ENCODE measurements at places on chromosomes 2 and 18.

DNA sequence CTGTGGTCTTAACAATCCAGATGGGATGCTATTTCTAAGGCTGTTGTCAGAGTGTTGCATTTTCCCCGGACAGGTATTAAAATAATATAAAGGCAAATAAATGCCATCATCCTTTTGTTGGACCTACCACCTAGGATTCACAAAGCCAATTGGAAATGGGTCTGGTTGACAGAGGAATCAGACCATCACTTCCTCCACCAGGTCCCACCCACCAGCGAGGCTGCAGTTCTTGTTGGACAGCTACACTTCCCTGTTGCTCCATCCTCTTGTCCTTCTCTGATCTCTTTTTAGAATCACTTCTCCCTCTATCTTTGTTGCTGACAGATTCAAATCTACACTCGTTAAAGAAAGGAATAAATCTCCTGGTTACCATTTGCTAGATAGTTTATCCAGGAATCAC, 1.1 kb downstream of the TMEM169 start:
- peak; percentile 26 for DNase-seq

DNA sequence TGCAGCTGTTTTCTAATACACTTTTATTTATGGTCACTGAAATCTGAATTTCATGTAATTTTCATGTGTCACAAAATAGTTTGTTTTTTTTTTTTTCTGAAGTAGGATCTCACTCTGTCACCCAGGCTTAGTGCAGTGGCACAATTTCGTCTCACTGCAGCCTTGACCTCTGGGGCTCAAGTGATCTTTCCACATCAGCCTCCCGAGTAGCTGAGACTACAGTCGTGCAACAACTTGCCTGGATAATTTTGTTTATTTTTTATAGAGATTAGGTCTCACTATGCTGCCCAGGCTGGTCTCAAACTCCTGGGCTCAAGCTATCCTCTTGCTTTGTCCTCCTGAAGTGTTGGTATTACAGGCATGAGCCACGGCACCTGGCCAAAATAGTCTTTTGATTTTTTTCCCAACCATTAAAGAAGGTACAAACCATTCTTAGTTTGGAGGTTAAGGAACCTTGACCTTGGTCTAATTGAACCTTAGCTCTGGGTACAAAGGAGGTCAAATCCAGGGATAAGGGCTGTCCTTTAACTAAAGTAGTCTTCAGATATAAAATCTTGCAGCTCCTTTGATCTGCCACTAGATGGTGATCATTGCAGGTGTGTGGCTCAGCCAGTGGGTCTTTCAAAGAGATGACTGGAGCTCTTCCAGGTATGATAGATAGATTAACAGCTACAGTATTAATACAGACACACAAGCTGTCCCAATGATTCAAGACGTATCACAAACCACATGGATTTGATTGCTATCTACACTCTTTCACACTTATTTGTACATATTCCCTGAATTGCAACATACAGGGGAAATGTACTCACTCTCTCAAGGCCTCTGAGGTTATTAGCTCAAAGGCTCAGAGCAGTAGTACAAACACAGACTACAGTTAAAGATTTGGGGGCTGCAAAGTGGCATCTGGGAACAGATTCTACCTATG, 4.7 kb upstream of the KRCC1 start:
- peak; percentile 63 for DNase-seq

GRCh38 chr2:69798290-69798908, 31.1 kb upstream of the GMCL1 start:
- DNase-seq, result peak; percentile 89

GRCh38 chr2:229686122-229686919, 28.0 kb downstream of the DNER start:
- DNase-seq, result no peak

All from OCI-M1 (cell line).